Activated B cell treated with CpG ODN at 0.5 μM for 24 hours (primary cell): ENCODE measurements at places on chromosomes 16 and 17. TPM values are rescaled to one million over a fixed set of nuclear protein-coding genes. Genes with fewer than 3 reads are reported as not detected.
A peak's percentile ranks its signal among the peaks of the same experiment; 100 is the strongest.

PEMT gene
- 11.4 and 12.2 TPM in 2 replicates for total RNA-seq

AANAT gene
- 0.55 TPM in 1 of 2 replicates, not detected in the other for total RNA-seq

SBK1 gene
- 0.39 and 0.58 TPM in 2 replicates for total RNA-seq

GNGT2 gene
- 8.1 and 9.8 TPM in 2 replicates for total RNA-seq

SOX8 gene
- 0.18 and 0.27 TPM in 2 replicates for total RNA-seq

PDILT gene
- total RNA-seq = not detected in 2 replicates

GP2 gene
- not detected in 2 replicates for total RNA-seq

SDF2 gene
- total RNA-seq = 36.1 and 47.7 TPM in 2 replicates

PCGF2 gene
- total RNA-seq = not detected in 2 replicates

HOXB8 gene
- total RNA-seq = not detected in 2 replicates

GRCh38 chr17:31587462-31587861, 196.0 kb downstream of the RAB11FIP4 start:
- H3K27me3 ChIP-seq = no peaks in the 10 kb centered on the region
- H3K4me1 ChIP-seq = peaks cover 4% of the 10 kb centered on the region
- no peak for DNase-seq
- H3K27ac ChIP-seq = no peak overlapping the region

DNA sequence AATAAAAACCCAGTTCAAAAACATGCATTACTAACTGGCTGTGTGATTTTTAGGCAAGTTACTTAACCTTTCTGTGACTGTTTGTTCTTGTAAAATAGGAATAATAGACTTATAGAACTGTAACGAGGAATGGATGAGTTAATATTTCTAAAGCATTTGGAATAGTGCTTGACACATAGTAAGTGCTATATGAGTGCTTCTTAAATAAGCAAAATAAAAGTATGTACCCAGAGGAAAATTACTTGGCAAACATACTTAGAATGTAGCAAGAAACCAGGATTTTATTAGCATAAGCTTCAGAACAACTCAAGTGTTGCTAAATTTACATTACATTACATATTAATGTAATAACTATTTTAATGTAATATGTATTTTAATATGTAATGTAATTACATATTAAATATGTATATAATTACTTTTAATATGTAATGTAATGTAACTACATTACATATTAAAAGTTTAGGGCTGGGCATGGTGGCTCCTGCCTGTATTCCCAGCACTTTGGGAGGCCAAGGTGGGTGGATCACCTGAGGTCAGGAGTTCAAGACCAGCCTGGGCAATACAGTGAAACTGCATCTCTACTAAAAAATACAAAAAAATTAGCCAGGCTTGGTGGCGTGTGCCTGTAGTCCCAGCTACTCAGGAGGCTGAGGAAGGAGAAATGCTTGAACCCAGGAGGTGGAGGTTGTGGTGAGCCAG, 14.2 kb downstream of the NFAT5 start:
- no peak overlapping the region for H3K4me3 ChIP-seq
- H3K36me3 ChIP-seq = peaks cover 15% of the 10 kb centered on the region
- no peaks in the 10 kb centered on the region for H3K27me3 ChIP-seq
- H3K27ac ChIP-seq = no peak overlapping the region

- H3K36me3 ChIP-seq = no peaks in the 10 kb centered on the region
- peaks cover 46% of the 10 kb centered on the region for H3K4me1 ChIP-seq
- H3K4me3 ChIP-seq = no peak overlapping the region
- no peak overlapping the region for H3K27ac ChIP-seq
Observed at GRCh38 chr17:39600997-39601597, 6.6 kb downstream of the NEUROD2 start.

DNA sequence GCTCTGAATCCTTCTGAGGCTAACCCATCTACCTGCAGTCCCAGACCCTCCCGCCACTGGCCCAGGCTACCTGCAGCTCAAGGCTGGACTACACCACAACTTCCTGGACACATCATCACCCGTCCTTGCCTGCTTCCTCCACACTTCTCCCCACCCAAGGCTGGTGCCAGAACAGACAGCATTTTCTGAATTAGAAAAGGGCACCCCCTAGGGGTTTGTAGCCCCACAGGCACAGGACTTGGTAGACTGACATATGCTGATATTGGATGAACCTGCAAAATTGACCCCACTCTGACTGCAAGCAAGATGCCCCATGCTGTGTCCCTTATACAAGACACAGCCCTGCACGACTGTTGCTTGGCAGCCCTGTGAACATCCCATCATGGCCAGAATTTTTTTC, 271.5 kb upstream of the C16orf82 start:
- no peak overlapping the region for H3K4me3 ChIP-seq
- H3K27ac ChIP-seq = no peak overlapping the region
- H3K4me1 ChIP-seq = no peaks in the 10 kb centered on the region
- H3K27me3 ChIP-seq = peaks cover 15% of the 10 kb centered on the region

DNA sequence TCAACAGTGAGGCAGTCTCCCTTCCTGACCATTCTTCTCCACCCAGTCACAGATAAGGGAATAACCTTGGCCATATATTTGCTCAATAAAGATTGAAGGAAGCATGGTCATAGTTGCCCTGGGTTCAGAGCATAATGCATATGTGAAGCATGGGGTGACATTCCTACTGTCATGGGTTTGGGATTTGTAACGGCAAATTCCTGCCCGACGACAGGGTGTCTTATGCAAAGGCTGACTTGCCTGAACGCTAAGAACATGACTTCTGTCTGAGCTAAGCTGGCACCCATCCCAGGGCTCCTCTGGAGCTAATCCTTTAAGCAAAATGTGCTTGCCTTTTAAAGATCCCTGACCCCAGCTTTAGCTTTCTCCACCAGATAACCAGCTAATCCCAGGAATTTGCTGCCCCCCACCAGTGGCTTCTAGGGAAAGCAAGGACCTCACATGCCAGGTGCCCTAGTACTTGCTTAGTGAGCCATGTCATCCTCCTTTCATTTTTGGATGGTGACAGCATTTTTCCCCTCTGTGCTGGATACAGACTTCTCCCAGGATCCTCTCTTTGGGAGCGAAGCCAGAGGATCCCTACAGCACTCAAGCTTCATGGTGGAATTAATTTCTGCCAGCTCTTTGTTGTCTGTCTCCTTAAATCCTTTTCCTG, 11.7 kb downstream of the SLC7A6OS start:
- H3K27ac ChIP-seq = no peak overlapping the region
- no peak for DNase-seq
- no peak overlapping the region for H3K4me3 ChIP-seq
- H3K36me3 ChIP-seq = peaks cover 96% of the 10 kb centered on the region

DNA sequence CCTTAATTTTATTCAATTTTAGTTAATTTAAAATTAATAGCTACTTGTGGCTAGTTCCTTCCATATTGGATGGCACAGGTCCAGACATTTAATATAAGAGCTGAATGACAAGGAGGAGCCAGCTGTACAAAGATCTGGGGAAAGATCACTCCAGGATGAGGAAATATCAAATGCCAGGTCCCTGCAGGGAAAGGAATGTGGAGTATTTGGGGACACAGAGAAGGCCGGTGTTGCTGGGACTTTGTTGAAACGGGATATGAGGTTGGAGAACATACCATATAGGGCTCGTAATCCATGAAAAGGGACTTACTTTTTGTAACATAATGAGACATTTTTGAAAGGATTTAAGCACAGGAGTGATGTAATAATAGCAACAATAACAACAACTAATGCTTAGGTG, 426.8 kb downstream of the HS3ST4 start:
- no peak overlapping the region for H3K27ac ChIP-seq
- no peak for DNase-seq
- no peaks in the 10 kb centered on the region for H3K27me3 ChIP-seq
- no peaks in the 10 kb centered on the region for H3K36me3 ChIP-seq
- H3K4me1 ChIP-seq = no peaks in the 10 kb centered on the region
- no peak overlapping the region for H3K4me3 ChIP-seq

- H3K4me1 ChIP-seq = peaks cover 20% of the 10 kb centered on the region
- H3K27me3 ChIP-seq = no peaks in the 10 kb centered on the region
- DNase-seq = no peak
Observed at GRCh38 chr16:58684001-58684353, 593 bp downstream of the SLC38A7 start.

DNA sequence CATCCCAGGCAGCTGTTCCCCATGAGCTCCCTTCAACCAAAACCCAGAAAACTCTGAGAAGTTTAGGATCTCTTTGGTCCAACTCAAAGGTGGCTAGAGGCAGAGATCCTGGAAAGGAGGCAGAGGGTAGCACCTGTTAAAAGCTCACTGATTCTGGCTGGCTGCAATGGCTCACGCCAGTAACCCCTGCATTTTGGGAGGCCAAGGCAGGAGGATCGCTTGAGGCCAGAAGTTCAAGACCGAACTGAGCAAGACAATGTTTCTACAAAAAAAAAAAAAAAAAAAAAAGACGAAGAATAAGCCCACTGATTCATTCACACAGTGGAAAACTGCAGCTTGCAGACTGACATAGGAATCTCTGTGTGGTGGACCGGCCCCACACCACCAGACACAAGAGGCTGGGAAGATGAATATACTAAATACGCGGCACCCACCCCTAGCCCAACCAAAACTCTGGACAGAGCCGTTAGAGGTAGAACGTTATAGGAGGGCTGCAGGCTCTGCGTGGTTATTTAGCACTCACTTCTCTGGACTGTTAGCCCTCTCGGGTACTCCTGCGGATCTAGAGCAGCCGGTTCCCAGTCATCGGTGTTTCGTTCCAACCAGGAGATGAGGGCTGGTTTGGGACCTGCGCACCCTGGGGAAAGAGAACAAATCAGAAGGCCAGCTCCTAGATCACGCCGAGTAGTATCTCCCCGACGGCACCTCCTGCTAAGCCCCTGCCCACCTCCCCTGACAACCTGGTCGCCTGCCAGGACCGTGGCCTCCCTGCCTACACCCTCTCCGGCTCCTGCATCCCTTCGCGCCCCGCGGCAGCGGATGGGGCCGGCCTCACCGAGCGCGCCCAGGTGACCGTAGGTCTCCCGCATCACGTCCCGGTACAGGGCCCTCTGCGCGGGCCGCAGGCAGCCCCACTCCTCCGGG, 925 bp downstream of the ZNF689 start:
- no peak for DNase-seq
- peak overlapping the region; percentile 95 for H3K27ac ChIP-seq
- peaks cover 29% of the 10 kb centered on the region for H3K36me3 ChIP-seq
- H3K4me3 ChIP-seq = peak overlapping the region; percentile 93
- peaks cover 19% of the 10 kb centered on the region for H3K4me1 ChIP-seq

DNA sequence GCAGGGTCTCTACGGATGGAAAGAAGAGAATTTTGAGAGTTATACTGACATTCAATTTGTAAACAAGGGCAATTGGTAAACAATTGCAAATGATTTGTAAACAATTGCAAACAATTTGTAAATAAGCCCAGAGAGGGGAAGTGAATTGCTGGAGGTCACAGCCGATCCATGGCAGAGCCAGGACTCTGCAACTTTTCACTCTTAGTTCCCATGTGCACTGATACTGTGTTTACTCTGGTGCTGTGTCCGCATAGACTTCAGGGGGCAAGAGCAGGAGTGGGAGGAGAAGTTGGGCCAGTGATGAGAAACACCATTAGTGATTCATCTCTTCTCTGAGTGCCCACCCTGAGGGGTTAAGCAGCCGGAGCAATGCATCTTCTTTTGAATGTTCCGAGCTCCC, 14.0 kb downstream of the SCNN1G start:
- no peaks in the 10 kb centered on the region for H3K36me3 ChIP-seq
- peaks cover 6% of the 10 kb centered on the region for H3K27me3 ChIP-seq
- no peak overlapping the region for H3K27ac ChIP-seq
- no peak overlapping the region for H3K4me3 ChIP-seq
- DNase-seq = no peak
- H3K4me1 ChIP-seq = no peaks in the 10 kb centered on the region

DNA sequence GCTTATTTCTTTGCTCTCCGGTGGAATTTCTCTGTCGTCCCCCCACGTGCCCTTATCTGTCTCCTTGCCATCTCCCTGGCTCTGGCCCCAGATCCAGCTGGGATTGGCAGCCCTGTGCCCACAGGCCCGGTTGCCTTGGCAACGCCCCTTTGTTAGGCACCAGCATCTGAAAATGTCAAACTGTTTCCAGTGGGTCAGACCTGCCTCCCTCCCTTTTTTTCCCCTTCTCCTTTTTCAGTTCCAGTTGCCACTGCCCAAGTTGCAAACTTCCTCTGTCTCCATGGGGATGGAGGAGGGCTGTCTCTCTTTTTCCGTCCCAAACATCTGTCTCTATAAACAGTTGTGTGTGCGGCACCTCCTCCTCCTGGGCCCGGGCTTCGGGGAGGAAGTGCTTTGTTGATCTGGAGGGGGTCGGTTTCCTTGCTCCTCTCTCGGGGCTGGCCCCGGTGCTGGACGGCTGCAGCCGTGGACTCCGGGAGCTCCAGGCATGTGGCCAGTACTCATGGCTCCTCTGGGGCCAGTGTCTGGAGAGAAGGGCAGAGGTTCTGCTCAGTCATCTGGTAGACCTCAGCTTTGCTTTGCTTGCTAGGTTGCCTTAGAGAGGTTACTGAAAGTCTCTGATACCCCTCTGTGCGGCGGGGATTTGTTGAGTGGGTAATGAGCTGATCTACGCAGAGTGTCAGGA, 35.3 kb downstream of the SOCS3 start:
- peak overlapping the region; percentile 46 for H3K4me3 ChIP-seq
- no peak for DNase-seq
- no peak overlapping the region for H3K27ac ChIP-seq
- H3K27me3 ChIP-seq = peaks cover 4% of the 10 kb centered on the region

DNA sequence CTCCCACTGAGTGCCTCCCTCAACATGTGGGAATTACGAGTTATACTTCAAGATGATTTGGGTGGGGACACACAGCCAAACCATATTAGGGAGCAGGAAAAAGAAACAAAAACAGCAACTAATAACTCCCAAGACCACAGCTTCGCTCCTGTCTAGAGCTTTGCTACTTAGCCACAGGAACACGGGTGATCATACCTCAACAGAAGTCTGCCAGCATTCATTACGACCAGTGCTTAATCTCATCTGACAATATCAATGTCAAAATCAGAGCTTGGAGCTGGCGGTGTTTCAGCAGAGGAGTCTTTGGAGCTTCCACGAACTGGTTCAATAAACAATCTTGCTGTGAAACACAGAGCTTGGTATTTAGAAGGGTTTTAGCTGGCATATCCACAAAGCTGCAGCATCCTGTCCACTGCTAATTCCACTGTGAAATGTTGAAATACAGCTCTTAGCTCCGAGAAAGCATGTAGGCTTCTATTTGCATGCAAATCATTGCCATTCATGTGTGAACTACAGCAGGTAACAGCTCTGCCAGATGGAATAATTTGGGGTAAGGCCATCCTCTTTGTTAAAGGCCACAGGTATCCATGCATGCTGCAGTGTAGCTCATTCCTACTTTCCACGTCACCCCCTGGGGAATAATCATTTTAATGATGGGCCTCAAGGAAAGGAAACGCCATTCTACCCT, 128.4 kb upstream of the GOT2 start:
- peaks cover 2% of the 10 kb centered on the region for H3K27me3 ChIP-seq
- no peak overlapping the region for H3K27ac ChIP-seq
- no peaks in the 10 kb centered on the region for H3K36me3 ChIP-seq
- H3K4me1 ChIP-seq = no peaks in the 10 kb centered on the region
- no peak for DNase-seq

GRCh38 chr17:42548070-42548837, 4.5 kb upstream of the HSD17B1 start:
- no peaks in the 10 kb centered on the region for H3K27me3 ChIP-seq
- H3K4me3 ChIP-seq = peak overlapping the region; percentile 66
- H3K27ac ChIP-seq = no peak overlapping the region
